ENCODE measurements at places on chromosomes 4 and X. TPM values are rescaled to one million over a fixed set of nuclear protein-coding genes. Genes with fewer than 3 reads are reported as not detected.

The HMGB3 gene
- total RNA-seq = 24.9 TPM

The TMEM31 gene
- not detected for total RNA-seq

The FRG2 gene
- total RNA-seq = not detected

The BMX gene
- total RNA-seq = 14.0 TPM

The PIM2 gene
- 7.5 TPM for total RNA-seq

The POLN gene
- 1.2 TPM for total RNA-seq

The ERCC6L gene
- total RNA-seq = 7.9 TPM

The CT47B1 gene
- total RNA-seq = not detected

The GYPB gene
- total RNA-seq = not detected

The TEC gene
- 0.84 TPM for total RNA-seq

The IRF2 gene
- total RNA-seq = 28.1 TPM

The REELD1 gene
- total RNA-seq = not detected

The ATG4A gene
- total RNA-seq = 51.6 TPM

The APLN gene
- 583 TPM for total RNA-seq

The ZNF711 gene
- 0.13 TPM for total RNA-seq

The CFAP47 gene
- total RNA-seq = not detected

The CT45A1 gene
- total RNA-seq = not detected

The PPBP gene
- not detected for total RNA-seq

The SLC25A14 gene
- 5.0 TPM for total RNA-seq

The UGT2A2 gene
- total RNA-seq = 0.05 TPM

The SOWAHD gene
- not detected for total RNA-seq

The MAGEB10 gene
- not detected for total RNA-seq

The ASB9 gene
- total RNA-seq = 27.0 TPM

The YY2 gene
- total RNA-seq = 0.49 TPM

The WDR44 gene
- total RNA-seq = 17.4 TPM

Measured in mammary microvascular endothelial cell (primary cell).